ENCODE measurements at places on chromosomes 12 and 14.

DNA sequence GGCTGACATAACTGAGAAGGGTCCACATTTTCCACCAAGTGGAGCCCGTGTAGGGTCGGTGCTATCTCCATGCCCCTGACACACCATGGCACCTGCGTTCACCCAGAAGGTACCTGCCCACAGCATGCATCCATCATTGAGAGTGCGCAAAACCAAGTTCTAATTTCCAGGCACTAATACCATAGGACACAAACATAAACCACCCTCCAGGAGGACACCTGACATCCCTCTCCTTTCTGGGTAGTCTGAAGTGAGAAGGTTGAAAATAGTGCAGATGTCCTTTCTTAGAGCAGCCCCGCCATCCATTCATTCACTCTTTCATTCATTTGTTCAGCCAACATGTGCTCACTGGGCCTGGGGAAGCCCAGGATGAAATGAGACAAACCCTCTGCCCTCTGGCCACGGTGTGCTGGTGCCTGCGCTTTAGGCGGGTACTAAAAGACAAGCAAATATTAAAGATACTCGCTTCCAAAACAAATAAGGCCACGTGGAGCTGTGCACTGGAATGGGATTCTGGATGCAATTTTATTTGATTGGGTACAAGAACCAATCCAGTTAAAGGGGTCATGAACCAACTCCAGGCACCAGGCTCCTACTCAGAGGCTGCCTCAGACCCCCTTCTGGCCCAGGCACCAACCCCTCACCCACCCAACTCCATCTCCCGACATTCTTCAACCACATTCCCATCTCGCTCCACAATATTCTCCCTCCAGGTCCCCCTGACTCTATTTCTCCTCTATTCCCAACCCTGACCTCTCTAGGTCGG is 1.2 kb downstream of the TTC7B start:
- DNase-seq = no peak

DNA sequence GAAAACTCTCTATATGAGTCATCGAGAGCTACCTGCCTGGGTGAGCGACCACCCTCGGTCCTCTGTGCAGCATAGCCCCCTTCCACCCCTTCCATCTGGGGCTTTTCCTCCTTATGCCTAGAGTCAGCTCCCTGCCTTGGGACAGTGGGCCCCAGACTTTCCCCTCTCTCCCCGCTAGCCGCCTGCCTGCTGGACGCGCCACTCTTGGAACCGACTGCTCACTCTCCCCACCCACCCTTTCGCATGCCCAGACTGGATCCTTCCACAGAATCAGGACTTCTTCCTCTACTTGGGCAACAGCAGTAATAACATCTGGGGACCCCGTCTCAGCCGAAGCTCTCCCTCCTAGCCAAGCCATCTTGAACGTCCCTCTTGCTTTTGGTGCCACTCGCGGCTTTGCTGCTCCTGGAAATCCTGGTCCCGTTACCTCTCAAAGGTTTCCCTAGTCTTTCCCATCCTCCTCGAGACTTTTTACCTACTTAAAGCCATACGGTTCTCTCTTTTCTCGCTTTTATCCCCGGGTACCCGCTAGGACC is 671 bp downstream of the ESYT1 start:
- DNase-seq = no peak

GRCh38 chr14:105145381-105146180 is 23.0 kb downstream of the JAG2 start:
- DNase-seq = no peak

DNA sequence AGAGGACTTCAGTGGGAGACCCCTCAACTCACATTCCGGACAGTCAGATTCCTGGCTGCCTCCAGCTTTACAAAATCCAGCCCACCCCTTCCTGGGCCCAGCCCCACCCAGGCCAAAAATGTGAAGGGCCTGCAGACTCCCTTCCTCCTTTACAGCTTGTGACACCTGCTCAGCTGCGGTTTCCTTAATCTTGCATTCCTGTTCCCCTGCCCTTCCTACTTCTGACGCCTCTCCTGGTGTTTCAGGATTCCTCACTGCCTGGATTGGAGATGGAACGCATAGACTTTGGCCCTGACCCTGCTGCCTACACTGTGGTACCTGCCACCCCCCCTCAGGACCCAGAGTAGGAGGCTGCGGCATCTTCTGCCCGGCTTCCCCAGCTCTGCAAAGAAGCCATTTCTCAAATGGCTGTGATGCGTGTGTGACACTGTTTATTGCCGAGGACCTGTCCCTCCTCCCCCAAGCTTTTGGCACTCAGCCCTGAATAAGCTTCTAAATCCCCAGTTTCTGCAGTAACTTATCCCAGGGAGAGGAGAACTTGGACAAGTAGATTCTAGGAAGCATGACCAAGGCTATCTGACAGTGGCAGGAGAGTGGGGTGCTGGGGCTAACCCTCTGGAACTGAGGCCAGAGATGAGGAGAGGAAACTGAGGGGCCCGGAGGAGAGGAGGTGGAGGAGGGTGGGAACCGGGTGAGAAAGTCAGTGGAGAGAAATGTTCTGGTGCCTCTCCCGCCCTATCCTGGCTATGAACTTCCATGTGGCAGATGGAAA is 24.9 kb upstream of the BCDIN3D start:
- DNase-seq = no peak

GRCh38 chr12:29167445-29167844 is 18.4 kb downstream of the FAR2 start:
- DNase-seq = no peak

GRCh38 chr12:18290386-18290785 is 29.1 kb downstream of the PIK3C2G start:
- no peak for DNase-seq

DNA sequence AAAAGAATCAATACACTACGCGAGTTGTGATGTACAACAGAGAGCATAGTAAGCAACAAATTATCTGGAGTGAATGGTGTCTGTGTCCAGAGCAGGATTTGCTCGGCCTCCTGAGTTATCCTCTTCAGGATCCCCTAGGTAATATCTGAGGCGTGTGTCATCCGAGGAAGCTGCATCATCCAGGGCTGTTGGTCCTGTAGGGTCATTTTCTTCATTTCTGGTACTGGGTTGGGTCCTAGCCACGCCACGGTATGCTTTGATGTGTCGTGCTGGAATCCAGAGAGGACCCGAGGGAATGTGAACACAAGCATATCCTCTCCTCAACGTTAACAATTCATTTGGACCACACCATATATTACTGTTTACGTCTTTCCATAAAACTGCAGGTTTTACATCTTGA is 19.0 kb upstream of the CLEC4E start:
- no peak for DNase-seq

DNA sequence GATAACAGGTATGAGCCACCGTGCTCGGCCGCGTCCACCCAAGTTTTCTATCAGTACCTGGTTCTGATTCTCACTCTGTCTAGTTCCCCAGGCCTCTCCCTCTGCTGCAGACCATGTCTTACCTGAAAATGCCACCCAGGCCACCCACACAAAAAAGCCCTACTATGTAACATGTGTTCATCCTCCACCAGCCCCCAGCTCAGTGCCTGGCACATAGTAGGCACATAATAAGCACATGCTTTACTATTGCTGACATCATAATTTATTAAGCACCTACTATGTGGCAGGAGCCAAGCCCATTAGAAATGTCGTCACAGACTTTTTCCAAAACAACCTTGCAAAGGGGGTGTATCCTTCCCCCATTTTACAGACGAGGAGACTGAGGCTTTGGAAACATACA is 37.8 kb downstream of the CMKLR1 start:
- DNase-seq = no peak

DNA sequence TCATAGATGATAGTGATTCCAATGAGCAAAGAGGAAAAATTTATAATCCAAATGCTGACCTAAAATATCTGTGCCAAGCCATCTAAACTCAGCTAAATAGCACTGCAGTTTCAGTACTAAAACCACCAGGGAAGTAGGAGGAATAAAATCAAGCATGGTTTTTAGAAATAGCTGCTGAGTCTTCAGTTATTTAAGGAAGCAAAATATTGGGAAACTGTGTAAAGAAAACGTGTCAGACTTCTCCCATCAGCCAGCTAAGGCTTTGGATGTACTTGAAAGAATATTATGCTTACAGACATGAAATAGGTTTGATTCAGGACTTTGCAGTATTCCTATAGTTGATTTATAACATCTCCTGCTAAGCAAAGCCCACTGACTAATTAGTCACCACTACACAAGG is 24.7 kb downstream of the CLEC2D start:
- DNase-seq = no peak

DNA sequence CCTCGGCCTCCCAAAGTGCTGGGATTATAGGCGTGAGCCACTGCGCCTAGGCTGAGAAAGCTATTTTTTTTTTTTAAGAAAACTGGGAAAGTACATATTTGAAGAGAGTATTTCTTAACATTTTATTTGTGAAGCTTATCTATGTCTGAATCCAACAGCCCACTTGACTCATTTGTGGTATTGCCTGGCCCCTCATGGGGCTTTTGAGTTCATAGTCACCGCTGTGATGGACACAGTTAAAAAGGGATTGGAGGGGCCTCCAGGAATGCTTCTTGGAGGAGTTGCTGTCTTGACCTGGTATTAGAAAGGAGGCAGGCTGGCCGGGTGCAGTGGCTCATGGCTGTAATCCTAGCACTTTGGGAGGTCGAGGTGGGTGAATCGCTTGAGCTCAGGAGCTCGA is 26.5 kb downstream of the BCL7A start:
- no peak for DNase-seq

GRCh38 chr12:82527165-82527780 is 159.4 kb upstream of the TMTC2 start:
- DNase-seq = peak; percentile 35

- DNase-seq = no peak
These were observed 1320.5 kb upstream of the SEL1L start for GRCh38 chr14:82854131-82854530.

DNA sequence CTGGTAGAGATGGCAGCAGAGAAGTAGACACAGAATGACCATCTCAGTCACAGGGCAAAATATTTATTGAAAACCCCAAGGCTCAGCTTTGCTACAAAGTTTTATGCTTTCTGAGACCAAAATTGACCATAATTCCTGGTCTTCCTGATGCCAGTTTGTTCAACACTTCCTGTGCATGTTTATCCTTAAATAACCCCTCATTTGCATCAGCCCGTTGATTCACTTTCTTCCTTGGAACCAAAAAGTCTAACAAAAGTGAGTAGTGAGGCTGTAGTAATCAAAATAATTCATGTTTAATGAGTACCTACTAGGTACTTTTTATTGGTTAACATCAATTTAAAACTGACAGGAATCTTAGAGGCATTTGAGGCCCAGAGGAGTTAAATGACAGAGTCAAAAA is 51.7 kb downstream of the TRHDE start:
- DNase-seq = no peak

DNA sequence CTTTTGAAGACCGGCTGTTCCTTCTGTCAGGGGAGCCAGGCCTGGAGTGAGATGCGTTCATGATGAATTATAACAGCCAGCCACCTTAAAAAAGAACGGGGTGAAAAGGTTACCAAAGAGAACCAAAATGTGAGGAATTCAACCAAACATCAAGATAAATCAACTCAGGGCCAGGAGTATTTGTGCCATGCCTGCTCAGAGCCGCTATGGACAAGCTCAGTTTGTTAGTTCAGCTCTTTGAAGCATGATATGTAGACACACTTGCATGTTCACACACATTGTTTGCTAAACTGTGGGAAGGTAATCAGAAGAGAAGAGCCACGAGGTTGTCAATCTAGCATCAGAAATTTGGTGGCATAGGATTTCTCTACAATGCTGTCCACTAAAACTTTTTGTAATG is 367.4 kb upstream of the TBX3 start:
- no peak for DNase-seq

DNA sequence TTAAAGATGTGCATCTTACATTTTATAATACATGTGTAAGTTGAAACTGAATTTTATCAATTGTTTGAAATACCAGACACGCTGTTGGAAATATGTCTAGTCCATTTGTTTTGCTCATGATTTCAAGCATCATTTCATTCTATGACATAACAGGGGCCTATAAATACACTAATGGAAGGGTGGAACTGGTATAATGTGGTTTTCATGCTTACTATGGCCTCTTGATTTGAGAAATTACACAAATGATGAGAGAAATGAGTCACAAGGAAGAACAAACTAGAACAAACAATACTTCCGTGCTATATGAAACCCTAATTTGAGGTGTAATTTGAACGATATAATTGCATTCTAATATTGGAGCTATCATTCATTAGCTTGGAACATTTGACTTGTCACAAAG is 663.4 kb downstream of the SLC16A7 start:
- DNase-seq = no peak

DNA sequence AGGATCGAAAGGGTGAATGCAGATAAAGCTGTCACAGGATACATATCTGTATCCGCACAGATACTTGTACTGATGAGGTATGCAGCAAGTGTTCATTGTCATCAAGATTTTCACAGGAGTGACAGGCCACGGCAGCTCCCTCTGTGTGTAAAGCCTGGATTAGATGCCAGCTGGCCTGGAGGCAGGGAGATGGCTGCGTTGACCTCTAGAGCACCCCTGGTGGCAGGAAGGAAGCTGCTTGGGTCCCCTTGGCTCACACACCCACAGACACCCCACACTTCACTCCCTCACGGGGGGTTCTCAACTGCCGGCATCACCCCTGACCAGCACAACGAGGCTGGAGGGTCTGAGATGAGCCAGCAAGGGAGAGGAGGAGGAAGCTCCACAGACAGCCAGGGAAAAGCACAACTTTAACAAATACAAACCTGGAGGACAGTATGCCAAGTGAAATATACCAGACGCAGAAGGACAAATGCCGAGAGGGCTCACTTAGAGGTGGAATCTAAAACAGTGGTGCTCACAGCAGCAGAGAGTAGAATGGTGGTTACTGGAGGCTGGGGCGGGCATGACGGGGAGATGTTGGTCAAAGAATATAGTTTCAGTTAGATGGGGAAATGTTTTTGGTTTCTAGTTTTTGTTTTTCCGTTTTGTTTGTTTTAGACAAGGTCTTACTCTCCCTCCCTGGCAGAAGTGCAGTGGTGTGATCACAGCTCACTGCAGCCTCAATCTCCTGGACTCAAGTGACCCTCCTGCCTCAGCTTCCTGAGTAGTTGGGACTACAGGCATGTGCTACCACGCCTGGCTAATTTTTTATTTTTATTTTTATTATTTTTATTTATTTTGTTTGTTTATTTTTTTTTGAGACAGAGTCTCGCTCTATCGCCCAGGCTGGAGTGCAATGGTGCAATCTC is 45.7 kb downstream of the TEAD4 start:
- DNase-seq = no peak

GRCh38 chr14:50647282-50647681 is 20.8 kb downstream of the SAV1 start:
- DNase-seq = no peak

- no peak for DNase-seq
These were observed 9.6 kb upstream of the TMEM30B start for GRCh38 chr14:61290701-61291100.

GRCh38 chr14:21526672-21527317 is 649 bp upstream of the SALL2 start:
- DNase-seq = no peak

DNA sequence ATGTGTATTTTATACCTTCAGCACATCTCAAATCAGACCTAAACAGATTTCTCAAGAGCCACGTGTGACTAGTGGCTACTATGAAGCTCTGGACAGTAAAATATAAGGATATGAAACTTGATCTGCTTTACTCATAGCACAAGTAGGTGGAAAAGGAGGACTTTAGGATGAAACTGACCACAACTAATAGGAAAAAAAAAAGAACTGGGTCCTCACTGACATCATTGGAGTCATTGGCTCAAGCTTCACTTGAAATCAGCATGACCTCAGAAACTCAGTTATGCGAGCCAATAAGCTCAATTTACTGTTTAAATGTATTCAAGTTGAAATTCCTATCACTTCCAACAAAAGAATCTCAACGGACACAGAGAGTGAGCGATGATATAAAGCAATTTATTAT is 34.1 kb upstream of the CIT start:
- no peak for DNase-seq

Measured in NCI-H187 treated with DMSO at 0.1 percent for 48 hours (cell line).